ENCODE measurements at places on chromosomes 13 and 19. TPM values are rescaled to one million over a fixed set of nuclear protein-coding genes. Genes with fewer than 3 reads are reported as not detected.
A peak's percentile ranks its signal among the peaks of the same experiment; 100 is the strongest.

SYNGR4 gene
- not detected for total RNA-seq

HCN2 gene
- under 0.01 TPM for total RNA-seq

CEACAM21 gene
- not detected for total RNA-seq

CPB2 gene
- not detected for total RNA-seq

PLVAP gene
- not detected for total RNA-seq

ANKLE1 gene
- 0.38 TPM for total RNA-seq

FOXA3 gene
- not detected for total RNA-seq

SLC25A41 gene
- not detected for total RNA-seq

ZNF460 gene
- 126 TPM for total RNA-seq

CYP4F3 gene
- 2.9 TPM for total RNA-seq

DCT gene
- not detected for total RNA-seq

GRCh38 chr19:49231804-49232203 is 74.2 kb downstream of the TRPM4 start:
- no peak for DNase-seq

DNA sequence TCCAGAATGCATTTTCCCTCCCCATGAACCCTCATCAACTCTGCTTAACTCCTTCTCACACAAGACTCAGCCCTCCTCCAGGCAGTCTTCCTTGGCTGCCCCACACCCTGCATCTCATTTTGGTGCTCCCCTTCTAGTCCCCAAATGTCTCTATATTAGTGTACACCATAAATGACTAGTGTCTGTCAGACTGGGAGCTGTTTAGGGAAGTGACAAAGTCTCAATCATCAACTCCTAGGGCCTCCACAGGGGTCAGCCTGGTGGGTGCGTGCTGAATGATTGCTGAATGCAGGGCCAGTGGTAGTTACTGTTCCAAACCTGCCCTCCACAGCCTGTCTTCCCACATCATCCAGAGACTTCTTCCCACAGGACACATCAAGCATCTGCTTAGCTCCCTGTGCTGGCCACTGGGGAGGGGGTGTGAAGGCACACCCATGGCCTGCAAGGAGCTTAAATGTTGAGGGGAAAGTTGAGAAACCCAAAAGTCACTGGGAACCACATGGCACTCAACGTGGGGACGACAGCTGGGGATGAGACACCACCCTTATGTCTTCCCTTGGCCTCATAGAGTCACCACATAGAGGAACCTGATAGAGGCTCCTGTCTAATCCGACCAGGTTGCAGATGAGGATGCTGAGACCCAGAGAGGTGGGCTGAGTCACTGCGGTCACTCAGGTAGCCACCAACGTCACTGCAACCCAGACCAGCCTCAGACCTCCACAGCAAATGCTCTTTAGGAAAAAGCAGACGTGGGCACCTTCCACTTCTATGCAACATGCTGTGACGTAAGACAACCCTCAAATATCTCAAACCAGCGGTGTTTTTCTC is 79.3 kb upstream of the TM9SF2 start:
- DNase-seq, result no peak

GRCh38 chr19:16073481-16073880 is 2.8 kb upstream of the TPM4 start:
- DNase-seq, result no peak

DNA sequence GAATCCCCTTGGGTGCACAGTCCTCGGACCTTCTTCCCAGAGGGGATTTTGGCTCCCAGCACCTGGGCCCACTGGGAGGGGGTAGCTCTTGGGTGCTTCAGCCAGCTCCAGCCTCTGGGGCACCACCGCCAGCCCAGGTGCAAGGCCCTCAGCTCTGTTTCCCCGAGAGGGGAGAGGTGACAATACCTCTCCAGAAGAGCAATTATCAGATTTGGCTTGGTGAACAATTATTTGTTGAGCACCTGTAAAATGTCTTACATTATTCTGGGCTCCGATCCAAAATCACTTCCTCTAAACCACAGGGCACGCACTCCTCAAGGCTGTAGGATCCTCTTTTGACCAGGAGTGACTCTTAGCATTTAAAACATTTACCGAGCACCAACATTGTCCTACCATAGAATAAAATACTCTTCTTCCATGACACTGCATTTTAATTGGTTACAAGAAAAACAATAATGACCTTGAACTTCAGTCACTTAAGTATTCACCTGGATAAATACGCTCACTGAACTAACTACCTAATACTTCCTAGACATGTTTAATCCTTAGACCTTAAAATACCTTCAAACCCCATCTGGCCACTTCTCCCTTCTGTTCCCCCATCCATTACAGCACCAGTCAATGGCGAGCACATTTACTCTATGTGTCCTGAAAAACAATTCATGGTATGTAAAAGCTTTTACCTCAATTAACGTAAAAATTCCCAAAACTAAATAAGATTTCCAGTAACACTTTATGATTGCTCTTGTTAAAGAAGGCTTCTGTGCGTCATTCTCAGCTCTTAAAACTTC is 54.8 kb downstream of the ABCC4 start:
- peak; percentile 52 for DNase-seq

GRCh38 chr13:33797622-33798021 is 20.3 kb upstream of the RFC3 start:
- no peak for DNase-seq

DNA sequence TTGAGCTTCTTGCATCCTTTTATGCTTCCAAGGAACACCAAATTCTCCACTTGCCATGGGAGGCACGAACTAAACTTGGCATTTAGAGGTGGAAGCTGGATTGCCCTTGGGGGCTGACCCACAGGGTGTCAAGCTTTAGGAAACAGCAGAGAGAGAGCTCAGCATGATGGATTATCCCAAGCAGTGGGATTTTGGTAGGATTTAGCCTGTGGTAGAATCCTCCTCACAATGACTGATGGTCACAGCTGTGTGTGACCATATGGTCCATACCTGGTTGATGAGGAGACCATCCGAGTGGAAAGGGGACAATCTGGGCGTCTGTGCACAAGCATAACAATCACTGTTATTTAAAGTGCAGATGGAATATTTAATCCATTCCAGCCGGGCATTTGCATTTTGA is 40.1 kb upstream of the PSG9 start:
- DNase-seq, result no peak

GRCh38 chr19:18269070-18269723 is 5.1 kb downstream of the IQCN start:
- no peak for DNase-seq

- no peak for DNase-seq
Measured at GRCh38 chr13:30863796-30864195, 42.3 kb upstream of the MEDAG start.

- DNase-seq, result no peak
Measured at GRCh38 chr13:111283991-111284390, 36.5 kb upstream of the TEX29 start.

DNA sequence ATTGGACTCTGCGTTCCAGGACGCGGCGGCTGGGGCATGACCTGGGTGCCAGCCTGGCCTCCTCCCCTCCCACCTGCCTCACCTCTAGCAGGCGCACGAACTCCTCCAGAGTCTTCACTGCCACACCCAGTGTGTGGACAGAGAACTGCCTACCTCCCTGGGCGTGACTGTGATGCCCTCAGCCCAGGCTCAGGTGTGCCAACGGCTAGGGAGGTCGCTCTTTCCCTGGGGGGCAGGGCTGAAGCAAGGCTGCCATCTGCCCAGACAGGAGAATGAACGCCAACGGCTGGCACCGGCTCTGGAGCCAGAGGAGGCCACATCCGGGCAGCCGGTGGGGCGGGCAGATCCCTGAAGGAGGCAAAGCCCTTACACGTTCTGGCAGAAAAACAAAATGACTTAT is 11.3 kb downstream of the NANOS3 start:
- DNase-seq, result no peak

DNA sequence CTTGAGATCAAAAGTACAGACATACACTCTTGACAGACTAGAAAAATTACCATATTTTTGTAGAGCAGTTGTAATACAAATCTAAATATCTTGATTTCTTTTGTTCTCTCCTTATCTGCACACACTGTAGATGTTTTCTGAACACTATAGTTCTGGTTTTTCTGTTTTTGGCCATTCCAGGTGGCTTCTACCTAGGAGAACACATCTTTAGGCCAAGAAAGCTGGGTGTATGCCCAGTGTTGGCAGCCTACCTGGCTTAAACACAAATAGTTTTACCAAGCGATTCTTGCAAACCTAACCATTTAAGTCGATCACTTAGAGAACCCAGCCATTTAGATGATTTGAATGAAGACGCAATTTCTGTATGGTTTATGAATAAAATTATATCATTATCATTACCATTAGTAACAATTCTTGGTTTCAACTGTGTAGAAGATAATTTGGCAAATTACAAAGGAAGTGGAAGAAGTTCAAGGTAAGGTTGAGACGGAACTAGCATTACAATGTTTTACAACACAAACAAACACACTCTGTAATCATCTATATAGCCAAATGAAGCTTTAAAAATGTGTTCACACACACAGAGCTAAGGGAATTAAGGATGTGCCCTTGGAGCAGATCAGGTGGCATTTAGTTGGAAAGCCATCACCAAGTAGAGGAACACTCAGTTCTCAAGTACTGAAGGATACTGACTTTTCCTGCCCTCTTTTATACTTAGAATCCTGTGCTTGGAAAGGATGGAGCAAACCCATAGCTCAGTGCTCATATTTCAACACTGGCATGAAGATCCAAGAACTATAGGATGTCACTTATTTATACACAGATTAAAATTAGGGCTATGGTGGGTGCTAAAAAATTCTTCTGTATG is 36.2 kb downstream of the ERCC5 start:
- no peak for DNase-seq

GRCh38 chr19:50039968-50040367 is 14.2 kb downstream of the ZNF473 start:
- DNase-seq, result peak; percentile 4

- DNase-seq, result no peak
Measured at GRCh38 chr13:105894697-105895096, 640.8 kb downstream of the EFNB2 start.

DNA sequence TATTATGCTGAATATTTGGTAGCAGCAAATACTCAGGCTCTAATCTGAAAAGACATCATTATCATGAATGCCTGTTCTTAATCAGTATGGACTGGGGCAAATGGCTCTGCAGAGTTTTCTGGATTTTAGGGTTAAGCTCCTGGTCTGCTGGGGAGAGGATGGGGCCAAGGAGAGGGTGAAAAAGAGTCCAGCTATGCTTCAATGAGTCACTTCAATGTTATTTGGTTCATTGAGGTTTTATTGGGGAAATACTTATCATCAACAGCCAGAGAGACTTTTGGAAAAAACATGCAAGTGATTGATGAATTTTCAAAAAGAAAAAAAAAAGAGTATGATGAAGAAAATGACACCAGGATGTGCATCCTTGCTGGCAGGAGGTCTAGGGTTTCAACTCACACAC is 278.3 kb downstream of the UQCRFS1 start:
- no peak for DNase-seq

DNA sequence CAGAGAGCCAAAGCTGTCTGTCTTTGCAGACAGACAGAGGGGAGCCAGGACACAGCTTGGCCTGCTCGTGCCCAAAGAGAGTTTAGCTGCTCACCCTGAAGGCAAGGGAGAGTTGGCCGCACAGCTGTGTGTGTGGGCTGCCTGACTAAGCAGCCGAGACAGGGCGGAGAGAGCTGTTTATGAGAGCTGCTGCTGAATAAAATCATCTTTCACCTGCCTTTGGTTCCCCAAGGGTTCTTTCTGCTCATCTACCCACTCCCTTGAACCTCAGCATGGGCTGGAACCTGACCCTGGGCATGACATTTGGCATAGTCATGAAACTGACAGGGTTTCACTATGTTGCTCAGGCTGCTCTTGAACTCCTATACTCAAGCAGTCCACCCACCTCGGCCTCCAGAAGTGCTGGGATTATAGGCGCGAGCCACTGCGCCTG is 98.2 kb downstream of the RBM26 start:
- peak; percentile 16 for DNase-seq

DNA sequence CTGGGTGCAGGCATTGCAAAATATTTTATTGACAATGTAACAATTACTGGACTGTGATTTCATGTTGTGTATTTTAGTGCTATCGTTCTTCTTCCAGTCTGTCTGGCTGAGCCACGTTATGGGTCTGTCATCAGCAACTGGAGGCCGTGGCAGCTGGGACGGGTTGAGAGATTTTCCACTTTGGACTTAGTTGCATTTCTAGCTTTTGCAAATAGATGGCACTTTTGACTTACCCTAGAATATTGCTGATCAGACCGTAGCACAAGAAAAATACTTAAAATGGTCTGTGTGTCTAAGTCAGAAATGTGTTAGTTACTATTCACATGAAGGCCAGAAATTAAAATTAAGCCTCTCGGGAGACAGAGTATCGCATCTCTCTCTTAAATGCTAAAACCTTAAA is 211.1 kb downstream of the TEX29 start:
- peak; percentile 4 for DNase-seq

- DNase-seq, result peak; percentile 23
Measured at GRCh38 chr19:15810335-15810734, 5.1 kb downstream of the OR10H1 start.

- DNase-seq, result no peak
Measured at GRCh38 chr19:45348367-45349125, 8.0 kb downstream of the KLC3 start.

GRCh38 chr19:2726160-2726855 is 5.1 kb upstream of the DIRAS1 start:
- no peak for DNase-seq

- DNase-seq, result no peak
Measured at GRCh38 chr13:89862011-89862690, 1485.3 kb upstream of the MIR17HG start.

GRCh38 chr19:2529473-2529918 is 53.6 kb downstream of the GADD45B start:
- peak; percentile 99 for DNase-seq

DNA sequence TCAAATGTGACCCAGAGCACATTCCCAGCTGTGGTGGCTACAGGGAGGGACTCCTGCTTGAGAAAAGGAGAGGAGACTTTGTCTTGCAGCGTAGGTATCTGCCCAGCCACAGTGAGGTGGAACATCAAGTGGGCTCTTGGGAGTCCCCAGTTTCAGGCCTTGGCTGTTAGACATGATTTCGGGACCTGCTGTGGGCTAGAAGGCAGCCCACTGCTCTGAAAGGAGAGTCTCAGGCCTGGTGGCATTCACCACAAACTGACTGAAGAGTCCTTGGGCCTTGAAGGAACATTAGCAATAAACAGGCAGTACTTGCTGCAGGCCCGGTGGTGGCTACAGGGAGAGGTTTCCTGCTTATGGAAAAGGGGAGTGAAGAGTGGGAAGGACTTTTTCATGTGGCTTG is 61.8 kb upstream of the TEX29 start:
- no peak for DNase-seq

- no peak for DNase-seq
Measured at GRCh38 chr13:26831336-26831908, 70.8 kb upstream of the GPR12 start.

DNA sequence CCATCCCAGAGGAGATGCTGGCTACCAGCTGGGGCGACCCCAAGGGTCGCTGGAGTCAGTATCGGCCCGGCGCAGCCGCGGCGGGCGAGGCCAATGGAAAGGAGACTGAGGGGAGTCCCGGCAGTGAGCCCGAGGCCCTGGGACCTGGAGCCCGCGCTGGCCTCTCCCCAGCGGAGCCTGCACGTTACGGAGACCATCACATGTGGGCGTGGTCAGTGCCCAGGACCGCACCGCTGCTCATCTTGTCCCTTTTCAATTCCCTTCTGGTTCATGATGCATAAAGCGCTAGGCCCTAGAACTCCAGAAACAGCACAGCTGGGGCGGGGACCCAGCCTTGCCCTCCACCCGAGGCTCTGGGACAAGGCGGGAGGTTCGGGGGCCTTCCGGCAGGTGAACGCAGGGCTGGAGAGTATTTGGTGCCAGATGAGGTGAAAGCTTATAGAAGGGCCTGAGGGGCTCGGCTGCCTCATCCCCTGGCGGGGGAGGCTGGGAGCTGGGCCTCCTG is 8.0 kb downstream of the C19orf25 start:
- DNase-seq, result no peak

- no peak for DNase-seq
Measured at GRCh38 chr19:41575998-41576397, at the start of gene CEACAM21. TSS of gene CEACAM21 (plus strand) at chr19:41576166. CDS start at chr19:41576275, 109 bp downstream.

All from bronchial epithelial cell (primary cell).